Testis (tissue), 5 donors: ENCODE measurements at places on chromosomes 13 and 19. TPM values are rescaled to one million over a fixed set of nuclear protein-coding genes. Genes with fewer than 3 reads are reported as not detected.

Gene ZNF587B
- 11.8 TPM for polyA plus RNA-seq

Gene KRI1
- 48.3 TPM for polyA plus RNA-seq

Gene FCGBP
- 6.7 TPM for polyA plus RNA-seq

GRCh38 chr19:31516756-31517155, 167.5 kb upstream of the TSHZ3 start:
- no peak for DNase-seq

DNA sequence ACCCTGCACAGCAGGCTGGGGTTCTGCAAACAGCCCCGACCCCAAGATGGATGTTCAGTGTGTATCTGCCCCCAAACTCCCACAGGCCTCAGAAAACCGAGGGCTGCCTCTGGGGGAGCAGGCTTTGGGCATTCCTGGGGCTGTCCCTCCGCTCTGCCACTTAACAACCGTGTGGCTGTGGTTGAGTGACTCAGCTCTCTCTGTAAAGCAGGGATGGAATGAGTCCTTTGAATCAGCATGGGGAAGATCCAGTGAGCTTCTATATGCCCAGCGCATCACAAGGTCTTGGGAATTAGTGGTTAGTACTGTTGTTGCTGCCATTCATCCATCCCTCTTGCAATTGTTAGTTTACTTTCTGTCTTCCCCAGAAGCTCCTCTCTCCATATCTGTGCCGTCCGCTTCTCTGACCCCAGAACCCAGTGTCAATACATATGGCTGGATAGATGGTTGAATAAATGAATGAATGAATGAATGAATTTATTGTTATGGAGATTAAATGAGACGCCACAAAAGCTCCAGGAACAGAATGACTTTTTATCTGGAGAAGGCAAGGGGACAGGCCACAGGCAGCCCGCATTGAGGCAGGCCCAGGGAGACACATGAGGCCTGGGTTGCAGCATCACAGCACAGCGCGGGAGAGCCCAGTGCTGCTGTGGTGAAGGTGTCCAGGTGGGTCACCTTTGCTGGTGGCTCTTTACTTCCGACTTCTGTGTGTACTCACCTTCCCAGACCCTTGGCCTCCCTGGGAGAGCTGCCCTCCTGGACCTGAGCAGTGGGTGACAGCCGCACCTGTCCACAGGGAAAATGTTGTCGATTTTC, 89.2 kb downstream of the RGCC start:
- DNase-seq: no peak

Gene RGL3
- polyA plus RNA-seq: 5.5 TPM

GRCh38 chr19:38173291-38174041, 50.6 kb downstream of the DPF1 start:
- DNase-seq: no peak

Gene ZNF541
- 42.0 TPM for polyA plus RNA-seq

GRCh38 chr13:90943946-90944345, 403.5 kb upstream of the MIR17HG start:
- no peak for DNase-seq

Gene ZNF829
- polyA plus RNA-seq: 12.1 TPM

DNA sequence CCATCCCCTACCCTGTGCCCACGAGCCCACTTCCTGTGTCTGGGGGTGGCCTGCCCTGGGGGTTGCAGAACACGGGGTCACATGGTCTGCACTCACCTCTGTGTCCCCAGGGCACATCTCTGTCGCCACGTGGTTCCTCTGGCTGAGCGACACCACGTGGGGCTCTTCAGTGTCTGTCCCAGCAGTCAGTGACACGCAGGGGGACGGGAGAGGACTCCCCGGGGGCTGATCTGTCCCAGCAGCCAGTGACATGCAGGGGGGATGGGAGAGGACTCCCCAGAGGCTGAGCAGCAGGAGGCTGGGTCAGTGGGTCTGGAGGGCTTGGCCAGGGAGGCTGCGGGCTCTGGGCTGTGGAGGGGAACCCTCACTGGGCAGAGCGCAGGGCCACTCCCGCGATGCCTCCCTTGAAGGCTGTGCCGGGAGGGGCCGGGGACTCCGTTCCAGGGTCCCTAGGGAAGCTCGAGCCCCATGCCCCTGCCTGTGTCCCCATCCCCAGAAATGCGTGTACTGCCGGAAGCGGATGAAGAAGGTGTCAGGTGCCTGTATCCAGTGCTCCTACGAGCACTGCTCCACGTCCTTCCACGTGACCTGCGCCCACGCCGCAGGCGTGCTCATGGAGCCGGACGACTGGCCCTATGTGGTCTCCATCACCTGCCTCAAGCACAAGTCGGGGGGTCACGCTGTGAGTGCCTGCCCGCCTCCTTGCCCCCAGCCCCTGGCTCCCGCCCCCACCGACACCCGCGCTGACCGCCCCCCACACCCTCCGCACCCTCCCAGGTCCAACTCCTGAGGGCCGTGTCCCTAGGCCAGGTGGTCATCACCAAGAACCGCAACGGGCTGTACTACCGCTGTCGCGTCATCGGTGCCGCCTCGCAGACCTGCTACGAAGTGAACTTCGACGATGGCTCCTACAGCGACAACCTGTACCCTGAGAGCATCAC, 174.8 kb downstream of the KDM4B start:
- DNase-seq: no peak

DNA sequence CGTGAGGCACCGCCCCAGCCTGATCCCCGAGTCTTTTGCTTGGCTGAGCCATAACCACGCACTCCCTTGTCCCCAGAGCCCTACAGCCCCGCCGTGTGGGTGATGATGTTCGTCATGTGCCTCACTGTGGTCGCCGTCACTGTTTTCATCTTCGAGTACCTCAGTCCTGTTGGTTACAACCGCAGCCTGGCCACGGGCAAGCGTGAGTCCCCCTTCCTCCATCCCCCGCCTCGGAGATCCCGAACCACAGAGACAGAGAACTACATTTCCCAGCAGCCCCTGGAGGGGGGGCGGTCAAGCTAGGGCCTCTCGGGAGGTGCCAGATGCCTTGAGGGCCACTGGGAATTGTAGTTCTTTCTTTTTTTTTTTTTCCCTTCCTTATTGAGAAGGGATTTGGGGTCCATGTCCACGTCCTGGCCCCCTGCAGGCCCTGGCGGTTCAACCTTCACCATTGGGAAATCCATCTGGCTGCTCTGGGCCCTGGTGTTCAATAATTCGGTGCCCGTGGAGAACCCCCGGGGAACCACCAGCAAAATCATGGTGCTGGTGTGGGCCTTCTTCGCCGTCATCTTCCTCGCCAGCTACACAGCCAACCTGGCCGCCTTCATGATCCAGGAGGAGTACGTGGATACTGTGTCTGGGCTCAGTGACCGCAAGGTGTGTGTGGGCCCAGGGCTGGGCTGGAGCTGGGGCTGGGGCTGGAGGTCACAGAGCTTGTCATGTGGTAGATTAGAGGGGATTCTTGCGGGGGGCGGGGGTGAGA, 25.9 kb downstream of the GRIN2D start:
- DNase-seq: peak; percentile 81
